Sciatic nerve (tissue), 2 donors: ENCODE measurements at places on chromosomes 3 and 15. TPM values are rescaled to one million over a fixed set of nuclear protein-coding genes. Genes with fewer than 3 reads are reported as not detected.

Gene PCOLCE2
- 22.6 TPM for total RNA-seq

Gene UCN2
- not detected for total RNA-seq

Gene GNB4
- total RNA-seq: 67.3 TPM

- no peak for DNase-seq
These were observed 7.0 kb upstream of the TFG start for GRCh38 chr3:100702082-100702979.

- DNase-seq: no peak
These were observed 451.3 kb downstream of the EPHA3 start for GRCh38 chr3:89558711-89559110.

GRCh38 chr3:33334364-33334763 is 57.1 kb downstream of the FBXL2 start:
- DNase-seq: no peak

DNA sequence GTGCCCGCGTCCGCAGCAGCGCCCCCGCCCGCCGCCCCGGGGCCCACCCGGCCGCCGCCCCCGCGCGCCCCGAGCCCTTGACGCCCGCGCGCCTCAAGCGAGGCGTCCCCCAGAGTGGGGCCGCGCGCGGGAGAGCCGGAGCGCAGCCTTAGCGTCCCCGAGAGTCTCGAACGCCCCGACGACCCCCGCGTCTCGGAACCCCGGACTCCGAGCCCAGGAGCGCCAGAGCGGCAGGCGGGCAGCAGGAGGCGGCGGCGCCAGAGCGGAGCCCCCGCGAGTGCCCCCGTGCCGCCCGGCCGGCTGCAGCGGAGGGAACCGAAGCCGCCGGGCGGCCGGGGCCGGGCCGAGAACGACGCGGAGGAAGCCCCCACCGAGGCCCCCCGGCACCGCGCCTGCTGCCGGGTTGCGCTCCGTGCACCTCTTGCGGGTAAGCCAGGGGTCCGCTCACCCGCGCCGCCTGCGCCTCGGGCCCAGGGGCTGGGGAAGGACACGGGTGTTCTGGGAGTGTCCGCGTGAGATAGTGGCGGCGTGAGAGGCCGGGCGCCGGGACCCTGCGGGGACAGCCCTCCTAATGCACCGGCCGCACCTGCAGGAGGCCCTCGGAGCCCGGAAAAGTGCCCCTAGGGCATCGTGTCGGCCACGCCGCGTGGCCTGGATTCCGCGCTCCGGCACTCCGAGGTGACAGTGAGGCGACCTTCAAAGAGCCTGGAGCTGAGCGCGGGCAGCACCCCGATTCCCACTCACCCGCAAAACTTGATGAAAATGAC is 52.0 kb upstream of the ULK4 start:
- DNase-seq: peak; percentile 61

GRCh38 chr15:64600794-64601193 is 140.4 kb downstream of the ZNF609 start:
- no peak for DNase-seq

- no peak for DNase-seq
These were observed 123.3 kb downstream of the NFKBIZ start for GRCh38 chr3:101972430-101973162.

Gene PIK3CB
- total RNA-seq: 28.8 TPM

DNA sequence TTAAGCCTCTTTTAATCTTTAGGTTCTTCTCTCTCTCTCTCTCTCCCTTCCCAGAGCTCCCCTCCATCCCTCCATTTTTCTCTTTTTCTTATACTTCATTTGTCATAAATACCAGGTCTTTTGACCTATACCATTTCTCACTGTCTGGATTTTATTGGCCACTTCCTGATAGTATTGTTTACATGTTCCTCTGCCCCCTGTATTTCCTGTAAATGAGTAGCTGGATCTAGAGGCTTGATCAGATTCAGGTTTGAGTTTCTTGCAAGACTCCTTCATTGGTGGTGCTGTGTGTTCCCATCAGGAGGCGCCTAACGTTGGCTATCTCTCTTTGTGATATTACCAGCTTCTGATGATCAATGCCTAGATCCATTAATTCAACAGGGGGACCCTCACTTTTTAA is 42.2 kb downstream of the DAPK2 start:
- peak; percentile 2 for DNase-seq

DNA sequence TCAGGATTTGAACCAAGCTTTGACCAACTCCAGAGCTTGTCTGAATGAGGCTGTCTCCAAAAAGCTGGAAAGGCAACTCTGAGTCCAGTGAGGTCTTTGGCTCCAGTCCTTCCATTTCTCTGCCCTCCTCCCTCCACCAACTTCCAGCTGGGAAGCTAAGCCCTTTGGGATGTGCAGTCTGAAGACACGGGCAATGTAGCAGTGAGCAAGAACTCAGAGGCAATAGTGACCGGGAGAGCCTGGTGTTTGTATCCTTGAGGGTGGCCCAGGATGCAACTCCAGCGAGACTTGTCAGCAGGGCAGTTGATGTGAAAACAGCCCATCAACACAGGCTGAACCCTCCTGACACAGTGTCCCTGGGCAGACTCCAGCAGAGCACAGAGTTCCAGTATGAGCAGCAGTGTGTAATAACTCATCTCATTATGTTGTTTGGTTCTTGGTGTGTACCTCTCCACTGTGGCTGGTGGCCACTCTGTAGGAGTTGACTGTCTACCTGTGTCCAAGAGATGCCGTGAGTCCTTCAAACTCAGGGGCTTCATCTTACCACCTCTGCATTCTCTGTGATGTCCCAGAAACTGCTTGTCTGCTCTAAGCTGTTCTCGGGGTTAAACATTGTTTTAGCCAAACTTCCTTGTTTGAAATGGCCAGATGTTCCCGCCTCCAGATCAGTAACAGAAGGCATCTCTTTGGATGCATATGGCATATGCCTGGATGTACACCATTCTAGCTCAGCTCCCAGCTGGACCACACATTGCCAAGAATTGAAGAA is 6.6 kb downstream of the CDCP1 start:
- no peak for DNase-seq

DNA sequence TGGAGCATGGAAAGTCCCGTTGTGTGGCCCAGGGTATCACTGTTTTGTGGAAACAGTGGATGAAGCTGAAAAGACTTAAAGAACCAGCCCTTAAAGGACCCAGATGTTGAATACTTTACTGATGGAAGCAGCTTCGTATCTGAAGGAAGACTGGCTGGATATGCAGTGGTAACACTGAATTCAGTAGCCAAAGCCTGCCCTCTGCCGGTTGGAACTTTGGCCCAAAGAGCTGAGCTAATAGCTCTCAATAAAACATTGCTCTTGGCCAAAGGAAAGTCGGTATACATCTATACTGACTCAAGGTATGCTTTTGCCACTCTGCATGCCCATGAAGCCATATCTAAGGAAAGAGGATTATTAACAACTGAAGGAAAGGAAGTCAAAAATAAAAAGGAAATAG is 885.4 kb downstream of the PDCD6IP start:
- DNase-seq: peak; percentile 83

Gene HHLA2
- 0.31 TPM for total RNA-seq

Gene IL17RD
- total RNA-seq: 14.8 TPM

DNA sequence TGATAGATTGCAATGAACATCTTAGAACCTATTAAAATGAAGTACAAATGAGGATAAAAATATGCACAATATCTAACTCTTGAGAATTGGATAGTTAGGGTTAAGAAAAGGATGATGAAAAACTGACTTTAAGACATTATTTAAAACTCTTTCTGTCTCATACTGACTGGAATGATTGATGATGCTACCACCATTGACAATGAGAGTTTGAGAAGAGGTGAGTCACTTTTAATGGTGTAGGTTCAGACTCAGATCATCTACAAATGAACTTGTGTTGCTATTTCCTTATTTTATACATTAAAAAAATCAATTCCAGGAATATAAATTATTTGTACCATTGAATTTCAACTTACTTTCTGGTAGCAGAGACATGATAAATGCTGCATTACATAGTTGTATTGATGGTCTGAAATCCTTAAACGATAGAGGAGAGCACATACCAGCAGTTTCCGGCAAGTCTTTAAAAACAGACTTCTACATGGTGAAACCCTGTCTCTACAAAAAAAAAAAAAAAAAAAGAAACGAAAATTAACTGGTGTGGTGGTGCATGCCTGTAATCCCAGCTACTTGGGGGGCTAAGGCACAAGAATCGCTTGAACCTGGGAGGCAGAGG is 409.0 kb downstream of the OTOL1 start:
- no peak for DNase-seq

DNA sequence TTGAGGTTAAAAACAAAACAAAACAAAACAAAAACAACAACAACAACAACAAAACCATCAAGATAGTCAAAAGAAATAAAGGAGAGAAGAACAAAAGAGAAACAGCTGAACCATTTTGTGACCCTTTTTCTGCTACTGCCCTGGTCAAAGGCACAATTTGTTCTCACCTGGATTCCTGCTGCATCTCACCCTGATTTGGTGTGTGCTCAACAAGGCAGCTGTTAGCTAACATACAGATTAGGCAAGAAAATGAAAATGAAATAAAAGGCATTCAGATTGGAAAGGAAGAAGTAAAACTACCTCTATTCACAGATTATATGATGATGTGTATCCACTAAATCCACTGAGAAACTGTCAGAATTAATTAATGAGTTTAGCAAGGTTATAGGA is 28.7 kb upstream of the XIRP1 start:
- DNase-seq: no peak

DNA sequence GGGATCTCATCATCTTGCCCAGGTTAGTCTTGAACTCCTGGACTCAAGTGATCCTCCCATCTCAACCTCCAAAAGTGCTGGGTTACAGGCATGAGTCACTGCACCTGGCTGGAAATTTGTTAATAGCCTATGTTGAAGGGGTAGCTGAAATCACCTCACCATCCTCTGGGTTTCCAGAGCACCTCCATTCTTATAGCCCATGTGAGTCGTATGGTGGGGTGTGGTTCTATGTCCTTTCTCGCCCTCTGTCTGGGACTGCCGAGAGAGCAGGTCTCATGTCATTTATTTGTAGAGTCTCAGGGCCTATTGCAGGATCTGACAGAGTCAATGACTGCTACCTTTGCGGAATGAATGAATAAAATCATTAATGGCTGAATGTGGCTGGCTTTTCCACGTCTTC is 20.9 kb downstream of the CEMIP start:
- no peak for DNase-seq

Gene CHRNA3
- total RNA-seq: not detected

- DNase-seq: no peak
These were observed 54.1 kb downstream of the LEO1 start for GRCh38 chr15:51917493-51917892.

DNA sequence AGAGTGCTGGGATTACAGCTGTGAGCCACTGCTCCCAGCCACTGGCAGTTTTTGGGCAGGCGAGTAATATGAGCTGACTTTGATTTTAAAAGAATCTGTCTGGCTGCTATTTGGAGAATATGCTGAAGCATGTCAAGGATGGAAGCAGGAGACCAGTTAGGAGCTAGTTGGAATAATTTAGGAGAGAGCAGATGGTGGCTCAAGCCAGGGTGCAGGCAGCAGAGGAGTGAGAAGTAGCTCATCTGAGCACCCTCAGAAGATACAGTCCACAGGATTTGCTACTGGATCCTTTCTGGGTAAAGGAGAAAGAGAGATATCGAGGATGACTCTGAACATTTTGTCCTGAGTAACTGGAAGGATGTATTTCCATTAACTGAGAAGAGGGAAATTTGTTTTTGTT is 30.4 kb upstream of the BDH1 start:
- no peak for DNase-seq

DNA sequence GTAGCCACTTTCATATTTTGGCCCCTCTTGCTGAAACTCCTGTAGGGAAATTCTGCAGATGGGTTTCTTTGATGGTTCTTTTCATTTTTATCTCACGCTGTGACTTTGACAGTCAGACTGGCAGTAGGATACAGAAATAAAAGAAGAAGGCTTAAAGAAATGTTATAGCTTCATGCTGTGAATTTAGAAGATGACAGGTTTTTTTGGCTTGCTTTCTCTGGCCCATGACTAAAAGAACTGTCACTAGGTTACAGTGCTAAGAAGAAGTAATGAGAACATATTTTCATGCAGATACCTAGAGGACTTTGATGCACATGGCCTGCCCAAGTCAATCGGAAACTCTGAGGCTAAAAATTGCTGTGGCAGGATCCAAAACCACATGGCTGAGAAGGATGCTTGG is 334.5 kb downstream of the EPHA6 start:
- no peak for DNase-seq

DNA sequence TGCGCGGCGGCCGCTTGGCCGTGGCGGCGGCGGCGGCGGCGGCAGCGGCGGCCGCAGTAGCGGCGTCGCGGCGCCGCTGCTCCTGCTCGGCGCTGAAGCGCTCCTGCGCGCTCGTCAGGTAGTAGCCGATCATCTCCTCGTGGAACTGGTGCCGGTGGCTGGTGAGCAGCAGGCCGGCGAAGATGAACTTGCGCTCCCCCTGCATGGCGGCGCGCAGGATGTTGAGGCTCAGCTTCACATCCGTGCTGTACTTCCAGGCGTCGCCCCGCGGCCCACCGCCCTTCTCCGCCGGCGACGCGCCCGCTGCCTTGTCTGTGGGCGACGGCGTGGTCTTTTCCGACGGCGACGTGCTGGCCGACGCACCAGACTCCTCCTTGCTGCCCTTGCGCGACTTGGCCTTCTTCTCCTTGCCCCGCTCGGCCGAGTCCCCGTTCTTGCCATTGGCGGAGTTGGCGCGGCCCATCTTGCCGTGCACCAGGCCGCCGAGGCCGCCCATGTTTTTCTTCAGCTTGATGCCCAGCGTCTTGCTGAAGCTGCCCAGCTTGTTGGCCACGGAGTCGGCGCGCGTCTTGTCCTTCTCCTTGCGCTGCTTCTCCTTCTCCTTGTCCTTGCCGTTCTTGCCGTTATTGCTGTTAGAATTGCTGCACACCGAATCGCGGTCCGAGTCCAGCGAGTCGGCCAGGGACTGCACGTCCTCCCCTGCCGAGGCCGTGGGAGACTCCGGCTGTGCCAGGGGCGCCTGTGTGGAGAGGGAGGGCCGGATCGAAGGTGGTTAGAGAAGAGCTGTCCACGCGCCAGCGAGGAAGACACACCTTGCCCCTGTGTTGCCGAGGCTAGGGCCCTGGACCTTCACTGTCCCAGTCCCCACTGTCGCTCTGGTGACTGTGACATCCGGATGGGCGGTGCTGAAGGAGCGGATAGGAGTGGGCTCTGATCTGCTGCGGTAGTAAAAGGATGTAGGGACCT is 157.6 kb downstream of the KLF13 start:
- no peak for DNase-seq

Gene TRPM1
- total RNA-seq: not detected

Gene C3orf49
- not detected for total RNA-seq

Gene NEK11
- total RNA-seq: 16.9 TPM

- DNase-seq: no peak
These were observed 2.1 kb downstream of the ANKUB1 start for GRCh38 chr3:149790268-149790667.

GRCh38 chr3:78893161-78893560 is 874.6 kb downstream of the ROBO1 start:
- no peak for DNase-seq

Gene COL6A5
- total RNA-seq: not detected

GRCh38 chr15:77012117-77012712 is 17.3 kb downstream of the PSTPIP1 start:
- no peak for DNase-seq

GRCh38 chr3:81716870-81717509 is 44.5 kb downstream of the GBE1 start:
- no peak for DNase-seq
